ENCODE measurements at places on chromosomes 2 and 18.
A peak's percentile ranks its signal among the peaks of the same experiment; 100 is the strongest.

GRCh38 chr2:222802514-222803196 lies 58.2 kb upstream of the ACSL3 start:
- DNase-seq, result no peak

GRCh38 chr2:224111576-224111975 lies 72.5 kb upstream of the SERPINE2 start:
- DNase-seq, result peak; percentile 70

DNA sequence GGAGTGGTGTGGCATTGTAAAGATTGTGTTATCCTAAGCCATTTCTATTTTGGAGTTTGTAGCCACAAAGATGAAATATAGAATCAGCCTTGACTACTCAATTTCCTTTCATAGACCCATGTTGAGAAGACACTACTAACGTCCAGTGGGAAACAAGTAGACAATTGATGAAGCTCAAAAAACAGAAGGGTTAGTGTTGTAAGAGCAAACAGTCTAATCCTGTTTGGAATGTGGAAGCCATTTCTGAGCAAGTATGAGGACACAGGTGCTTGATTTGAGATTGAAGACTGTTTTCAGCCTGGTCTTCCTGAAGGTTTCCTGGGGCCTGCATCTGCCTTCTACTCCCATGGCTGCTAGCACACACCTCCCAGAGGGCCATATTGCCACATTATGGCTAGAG lies 29.1 kb downstream of the B3GNT2 start:
- DNase-seq, result no peak

- no peak for DNase-seq
Measured at GRCh38 chr2:105635564-105635963, 109.1 kb upstream of the NCK2 start.

GRCh38 chr2:201261906-201262305 lies 1.6 kb downstream of the CASP8 start:
- DNase-seq, result no peak

GRCh38 chr2:112584134-112584890 lies at the start of gene CHCHD5:
Gene CHCHD5 (plus strand): TSS chr2:112584609. CDS start chr2:112584648, 39 bp downstream.
- DNase-seq, result peak; percentile 94

GRCh38 chr2:201909961-201910361 lies 103.6 kb downstream of the CDK15 start:
- no peak for DNase-seq

DNA sequence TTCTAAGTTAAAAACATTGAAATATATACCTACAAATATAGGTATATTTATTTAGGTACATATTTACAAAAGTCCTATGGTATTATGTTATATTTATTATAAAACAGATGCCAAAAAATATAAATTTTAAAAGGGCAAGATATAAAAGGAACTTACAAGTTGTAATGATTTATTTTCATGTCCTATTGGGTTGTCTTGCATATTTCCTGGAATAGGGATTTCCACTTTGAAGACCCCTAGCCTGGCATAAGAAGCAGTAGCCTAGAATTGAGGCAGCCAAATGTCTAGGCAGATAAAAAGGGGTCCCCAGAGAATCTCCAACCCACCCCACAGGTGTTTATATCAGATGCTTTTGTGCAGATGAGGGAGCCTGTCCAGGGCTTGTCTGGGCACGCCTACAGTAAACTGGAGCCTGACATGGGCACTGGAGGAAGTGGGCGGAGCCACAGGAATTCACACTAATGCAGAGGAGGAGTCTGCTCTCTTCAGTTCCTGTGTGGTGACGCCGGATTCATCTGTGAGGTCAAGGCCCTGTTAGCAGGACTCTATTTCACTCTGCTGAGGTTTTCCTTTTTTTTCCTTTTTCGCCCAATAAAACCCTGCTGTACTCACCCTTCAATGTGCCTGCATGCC lies 1088.9 kb upstream of the PIK3C3 start:
- no peak for DNase-seq

GRCh38 chr2:24618144-24618543 lies 127.1 kb downstream of the NCOA1 start:
- no peak for DNase-seq

GRCh38 chr2:12325806-12326205 lies 390.9 kb upstream of the TRIB2 start:
- DNase-seq, result peak; percentile 85

GRCh38 chr2:23430263-23430662 lies 45.3 kb downstream of the KLHL29 start:
- peak; percentile 45 for DNase-seq

- no peak for DNase-seq
Measured at GRCh38 chr18:54888933-54889332, 60.7 kb downstream of the RAB27B start.

DNA sequence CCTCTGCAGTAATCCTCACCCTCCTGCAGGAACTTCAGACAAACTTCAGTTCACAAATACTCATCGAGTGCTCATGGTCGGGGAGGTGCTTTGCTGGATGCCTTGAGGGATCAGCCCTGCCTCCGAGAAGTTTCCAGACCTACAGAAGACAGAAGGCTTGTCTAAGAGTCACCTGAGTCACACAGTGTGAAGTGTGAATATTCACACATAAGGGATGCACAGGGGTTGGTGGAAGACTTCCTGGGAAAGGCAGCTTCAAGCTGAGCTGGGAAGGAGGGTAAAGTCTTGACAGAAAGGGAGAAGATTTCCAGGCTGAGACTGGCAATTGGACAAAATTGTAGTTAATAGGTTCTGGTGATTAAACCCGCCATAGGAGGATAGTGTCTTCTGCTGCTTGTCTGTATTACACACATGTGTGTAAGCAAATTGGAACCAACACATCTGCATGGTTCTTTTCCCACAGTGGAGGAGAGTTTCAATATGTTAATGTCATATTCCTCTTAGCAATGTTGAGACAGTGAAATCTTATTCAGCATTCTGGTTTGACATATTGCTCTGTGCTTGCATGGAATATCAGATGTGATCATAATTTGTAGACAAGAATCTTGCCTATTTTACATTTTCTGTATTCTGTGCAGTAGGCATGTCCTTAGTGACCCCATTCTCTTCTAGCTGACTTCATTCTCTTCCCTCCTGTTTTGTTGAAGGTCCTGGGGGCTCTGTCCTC lies 34.7 kb upstream of the ZNF396 start:
- DNase-seq, result no peak

DNA sequence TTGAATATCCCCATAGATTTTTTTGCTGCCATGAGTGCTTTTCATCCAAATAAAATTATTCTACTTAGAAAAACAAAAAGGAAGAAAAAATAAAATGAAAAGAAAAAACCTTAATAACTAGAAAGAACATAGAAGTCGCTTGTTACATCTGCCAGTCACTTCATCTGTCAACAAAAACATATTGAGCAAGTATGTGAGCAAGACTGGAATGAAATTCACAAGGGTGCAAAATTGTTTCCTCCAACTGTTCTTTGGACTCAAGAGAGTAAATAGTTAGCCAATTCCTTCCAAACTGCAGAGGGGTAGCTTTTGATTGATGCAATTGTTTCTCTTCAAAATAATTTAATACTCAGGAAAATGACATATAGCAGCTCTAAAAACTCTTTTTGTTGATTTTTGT lies 336.3 kb upstream of the CDH7 start:
- no peak for DNase-seq

DNA sequence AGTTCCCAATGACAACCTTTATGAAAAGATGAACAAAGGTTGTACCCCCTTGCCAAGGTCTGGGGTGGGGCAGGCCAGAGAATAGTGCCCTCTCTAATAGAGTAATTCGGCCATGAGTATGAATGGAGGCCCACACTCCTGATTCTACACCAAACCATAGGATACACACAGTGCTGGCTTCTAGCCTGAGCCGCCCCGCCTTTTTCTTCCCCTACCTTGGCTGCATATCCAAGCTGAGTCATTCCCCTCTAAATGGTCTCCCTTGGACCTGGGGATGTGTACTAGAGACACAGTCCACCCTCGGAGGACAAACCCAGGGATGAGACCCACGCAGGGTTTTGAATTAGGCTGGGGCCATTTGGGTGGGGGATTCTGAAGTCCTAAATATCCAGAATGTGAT lies 107.2 kb upstream of the CAPN13 start:
- DNase-seq, result peak; percentile 31

DNA sequence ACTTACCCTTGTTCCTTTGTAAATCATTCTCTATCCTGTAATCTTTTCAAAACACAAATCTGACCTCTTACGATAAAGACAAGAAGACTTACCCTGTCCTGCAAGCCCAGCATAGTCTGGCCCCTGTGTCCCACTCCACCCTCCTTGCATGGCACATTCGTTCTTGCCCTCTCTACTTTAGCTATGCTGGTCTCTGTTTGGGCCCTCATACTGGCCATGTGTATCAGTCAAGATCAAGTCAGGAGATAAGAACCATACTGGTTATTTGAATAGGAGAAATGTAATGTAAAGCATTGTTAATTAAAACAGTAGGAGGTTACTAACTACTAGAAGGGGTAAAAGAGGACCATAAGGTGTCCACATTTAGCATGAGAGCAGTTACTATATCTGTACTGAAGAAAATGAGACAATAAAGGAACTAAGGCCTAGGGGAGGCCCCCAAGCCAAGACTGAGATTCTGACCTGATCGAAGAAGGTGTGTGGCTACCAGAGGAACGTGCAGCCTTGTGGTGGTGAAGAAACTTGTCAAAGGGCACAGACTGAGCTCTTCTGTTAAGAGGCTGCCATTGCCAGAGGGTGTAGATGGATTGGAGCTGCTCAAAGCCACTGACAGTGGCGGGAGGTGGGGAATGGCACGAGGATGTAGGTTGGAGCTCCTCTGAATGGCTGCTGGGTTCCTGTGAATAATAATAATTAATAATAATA lies 80.8 kb downstream of the KCTD18 start:
- DNase-seq, result no peak

GRCh38 chr18:24368749-24369148 lies 28.9 kb downstream of the OSBPL1A start:
- peak; percentile 28 for DNase-seq

- no peak for DNase-seq
Measured at GRCh38 chr2:182415771-182416170, 11.1 kb downstream of the PDE1A start.

DNA sequence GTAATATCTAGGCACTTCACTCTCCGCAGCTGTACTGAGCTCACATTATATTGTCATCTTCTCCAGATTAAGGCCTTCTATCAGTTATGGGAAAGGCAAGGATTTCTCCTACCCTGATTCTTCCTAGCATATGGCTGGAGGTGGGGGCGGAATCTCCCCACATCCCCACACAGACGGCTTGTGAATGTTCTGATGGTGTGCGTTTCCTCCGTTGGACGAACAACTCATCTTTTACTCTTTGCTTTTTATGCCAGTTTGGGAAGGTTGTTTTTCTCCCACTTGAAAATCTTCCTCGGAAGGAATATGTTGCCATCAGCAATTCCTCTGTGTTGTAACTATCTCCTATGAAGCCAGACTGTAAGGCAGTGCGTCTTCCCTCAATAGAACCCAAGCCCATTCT lies 24.3 kb downstream of the KLHL29 start:
- no peak for DNase-seq

- DNase-seq, result no peak
Measured at GRCh38 chr2:159716857-159717256, 4.6 kb downstream of the MARCHF7 start.

DNA sequence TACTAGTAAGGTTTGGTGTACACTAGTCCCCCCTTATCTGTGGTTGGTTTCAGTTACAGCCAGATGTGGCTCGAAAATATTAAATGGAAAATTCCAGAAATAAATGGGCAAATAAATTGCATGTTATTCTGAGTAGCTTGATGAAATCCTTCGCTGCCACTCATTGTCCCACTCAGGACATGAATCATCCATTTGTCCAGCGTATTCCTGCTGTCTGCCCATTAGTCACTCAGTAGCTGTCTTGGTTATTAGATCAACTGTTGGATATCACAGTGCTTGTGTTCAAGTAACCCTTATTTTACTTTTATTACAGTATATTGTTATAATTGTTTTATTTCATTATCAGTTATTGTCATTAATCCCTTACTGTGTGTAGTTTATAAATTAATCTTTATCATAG lies 21.7 kb downstream of the ZDBF2 start:
- peak; percentile 75 for DNase-seq

GRCh38 chr18:42931491-42931890 lies 184.0 kb downstream of the RIT2 start:
- no peak for DNase-seq

DNA sequence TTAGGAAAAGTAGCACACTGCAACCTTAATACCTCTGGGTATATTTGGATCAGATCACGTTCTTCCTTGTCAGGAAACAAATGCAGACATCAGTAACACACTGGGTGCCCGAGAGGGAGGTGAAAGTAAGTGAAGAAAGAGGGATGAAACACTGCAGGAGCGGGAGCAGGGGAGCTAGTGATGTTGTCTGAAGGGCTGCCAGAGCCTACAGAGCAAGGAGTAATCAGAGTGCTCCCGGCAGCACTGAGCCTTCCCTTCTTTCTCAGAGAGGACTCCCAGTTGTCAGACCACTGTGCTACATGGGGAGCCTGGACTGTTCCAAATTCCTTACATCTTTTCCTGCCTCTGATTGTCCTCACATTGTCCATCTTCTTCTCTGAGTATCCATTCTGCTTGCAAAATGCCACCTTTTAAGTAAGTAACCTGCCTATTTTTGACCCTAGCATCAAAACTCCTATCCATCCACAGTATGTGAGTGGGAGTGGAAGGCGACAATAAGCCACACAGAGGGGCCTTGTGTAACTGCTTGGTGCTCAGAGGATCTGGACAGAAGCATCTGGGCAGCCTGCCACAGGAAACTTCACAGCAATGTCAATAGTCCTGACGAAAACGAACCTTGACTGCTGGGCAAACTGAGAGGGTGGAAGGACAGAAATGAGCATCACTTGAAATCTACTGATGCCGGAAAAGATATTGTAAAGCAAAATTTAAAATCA lies 10.8 kb upstream of the NAB1 start:
- no peak for DNase-seq

GRCh38 chr18:22847392-22847791 lies 85.7 kb upstream of the RBBP8 start:
- DNase-seq, result no peak

DNA sequence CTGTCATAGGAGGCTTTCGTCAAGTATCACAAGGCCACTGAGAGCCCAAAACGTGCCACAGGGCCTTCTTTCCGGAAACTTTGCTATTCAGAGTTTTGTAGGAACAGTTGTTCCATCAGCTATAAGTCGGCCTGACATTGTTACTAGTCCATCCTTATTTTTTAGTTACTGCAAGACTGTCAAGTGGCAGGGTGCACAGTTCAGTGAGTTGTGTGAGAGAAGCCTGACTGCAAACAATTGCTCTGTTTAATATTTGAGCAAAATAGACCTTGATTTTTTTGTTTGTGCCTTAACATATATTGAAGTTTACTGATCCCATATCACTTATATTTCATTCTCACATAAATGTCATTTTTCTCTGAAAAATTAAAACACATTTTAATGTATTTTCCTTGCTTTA lies 110.1 kb downstream of the GALNT1 start:
- no peak for DNase-seq

- DNase-seq, result no peak
Measured at GRCh38 chr18:28469946-28470345, 293.0 kb upstream of the CDH2 start.

GRCh38 chr18:73023975-73024374 lies 156.2 kb upstream of the NETO1 start:
- no peak for DNase-seq

- no peak for DNase-seq
Measured at GRCh38 chr2:239854596-239854995, 170.5 kb downstream of the NDUFA10 start.

GRCh38 chr2:162092008-162092390 lies 18.0 kb upstream of the DPP4 start:
- DNase-seq, result peak; percentile 30

Measured in PC-3 (cell line).